ENCODE measurements at places on chromosomes 1 and 21.

- ATAC-seq: no peak
Measured at GRCh38 chr1:61638911-61639605, 85.9 kb downstream of the TM2D1 start.

GRCh38 chr1:91680556-91681155 is 180.0 kb downstream of the CDC7 start:
- no peak for ATAC-seq

GRCh38 chr21:45542667-45543370 is 579 bp upstream of the SLC19A1 start:
- no peak for ATAC-seq

GRCh38 chr1:206796981-206797402 is 24.7 kb upstream of the IL10 start:
- ATAC-seq: peak; percentile 39

DNA sequence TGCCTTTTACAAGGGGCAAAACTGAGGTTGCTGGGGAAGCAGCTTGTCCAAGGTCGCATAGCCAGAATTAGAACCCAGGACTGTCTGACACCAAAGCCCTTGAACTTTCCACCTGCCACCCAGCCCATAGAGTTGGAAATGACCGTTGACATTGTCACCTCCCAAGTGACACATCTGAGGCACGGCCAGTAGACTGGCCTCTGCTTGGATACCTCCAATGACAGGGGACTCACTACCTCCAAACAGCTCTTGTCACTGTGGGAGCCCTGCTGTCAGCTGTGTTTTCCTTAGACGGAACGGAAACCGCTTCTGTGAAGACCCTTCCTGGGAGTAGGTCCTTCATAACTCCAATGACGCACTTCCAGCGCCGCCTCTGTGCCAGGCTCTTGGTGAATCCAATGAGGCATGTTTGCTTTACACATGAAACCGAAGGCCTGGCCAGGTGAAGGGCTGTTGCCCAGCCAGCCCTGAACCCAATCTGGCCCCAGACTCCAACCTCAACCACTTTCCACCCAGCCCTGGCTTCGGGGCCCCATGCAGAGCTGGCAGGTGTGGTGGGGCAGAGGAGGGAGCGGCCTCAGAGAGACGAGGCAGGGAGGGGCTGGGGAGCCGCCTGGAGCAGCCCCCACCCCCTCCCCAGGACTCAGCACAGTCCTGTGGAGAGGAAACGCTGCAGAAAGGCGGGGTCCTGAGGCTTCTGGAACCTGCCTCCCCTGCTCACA is 109.2 kb upstream of the IFFO2 start:
- ATAC-seq: no peak

- ATAC-seq: no peak
Measured at GRCh38 chr1:65469126-65469888, 48.8 kb downstream of the LEPR start.

GRCh38 chr1:205312866-205313562 is 8.5 kb downstream of the NUAK2 start:
- no peak for ATAC-seq

DNA sequence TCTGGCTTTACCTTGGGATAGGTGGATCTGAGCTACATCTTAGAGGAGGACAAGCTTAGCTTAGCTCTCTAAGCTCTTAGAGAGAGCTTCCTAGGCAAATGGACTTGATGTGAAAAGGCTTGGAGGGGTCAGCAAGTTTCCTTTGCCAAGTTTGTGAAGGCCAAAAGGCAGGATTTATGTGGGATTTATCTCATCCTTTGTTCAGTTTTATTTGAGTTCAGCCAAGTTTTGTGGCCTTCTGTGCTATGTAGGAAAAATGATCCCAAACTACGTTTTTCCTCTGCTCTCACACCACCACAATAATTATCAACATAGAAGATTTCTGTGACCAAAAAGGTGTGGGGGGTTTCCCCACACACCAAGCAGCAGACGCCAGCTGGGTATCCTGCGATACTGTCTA is 26.0 kb upstream of the RNF11 start:
- ATAC-seq: no peak

GRCh38 chr1:85411567-85412305 is 53.2 kb downstream of the DDAH1 start:
- ATAC-seq: no peak

DNA sequence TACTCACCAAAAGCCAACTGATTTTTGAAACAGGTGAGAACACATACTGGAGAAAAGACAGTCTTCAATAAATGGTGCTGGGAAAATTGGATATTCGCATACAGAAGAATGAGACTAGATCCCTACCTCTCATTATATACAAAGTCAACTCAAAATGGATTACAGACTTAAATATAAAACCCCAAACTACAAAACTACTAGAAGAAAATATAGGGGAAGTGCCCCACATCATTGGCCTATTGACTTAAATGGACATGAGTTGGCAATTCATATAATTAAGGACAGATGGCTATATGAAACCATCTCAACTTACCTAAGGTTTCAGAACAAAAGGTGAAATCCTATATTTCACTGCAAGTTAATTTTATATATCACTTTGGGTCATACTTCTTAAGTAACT is 60.1 kb downstream of the C4BPA start:
- no peak for ATAC-seq

DNA sequence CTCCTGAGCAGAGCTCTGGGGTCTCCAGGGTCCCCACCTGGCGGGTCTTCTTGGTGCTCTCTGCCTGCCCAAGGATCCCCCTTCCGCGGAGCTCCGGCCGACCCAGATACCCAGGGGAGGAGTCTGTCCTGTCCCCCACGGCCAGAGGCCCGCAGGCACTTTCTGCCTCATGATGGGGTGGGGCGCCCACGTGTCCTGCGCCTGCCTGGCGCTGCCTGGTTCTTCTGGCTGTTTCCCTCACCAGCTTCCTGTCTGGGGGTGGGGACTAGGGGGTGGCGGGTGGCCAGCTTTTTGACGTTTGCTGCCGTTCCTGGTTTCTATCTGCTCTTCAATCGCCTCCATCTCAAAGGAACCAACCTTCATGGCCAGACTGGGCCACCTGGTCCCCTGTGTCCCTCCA is 313.3 kb upstream of the VAMP3 start:
- ATAC-seq: no peak

GRCh38 chr1:7420098-7420445 is 351.0 kb upstream of the VAMP3 start:
- no peak for ATAC-seq

GRCh38 chr1:111789142-111789541 is 33.4 kb downstream of the DDX20 start:
- ATAC-seq: peak; percentile 41

- ATAC-seq: no peak
Measured at GRCh38 chr1:180287988-180288705, 58.1 kb downstream of the LHX4 start.

DNA sequence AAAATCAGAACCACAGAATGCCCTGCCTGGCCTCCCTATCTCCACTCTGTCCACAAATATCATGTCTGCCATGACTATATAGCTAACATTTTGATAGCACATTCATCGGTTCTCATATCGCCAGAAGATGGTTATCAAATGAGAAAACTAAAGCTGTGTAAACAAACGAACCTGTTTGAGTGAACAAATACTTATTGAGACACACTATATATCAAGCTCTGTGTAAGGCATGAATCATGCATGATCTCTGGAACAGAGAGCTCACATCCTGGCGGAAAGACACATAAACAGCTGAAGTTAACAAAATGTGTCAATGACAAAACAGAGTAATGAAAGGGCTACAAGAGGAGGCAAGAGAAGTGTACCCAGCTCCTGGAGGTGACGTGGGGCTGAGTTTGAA is 13.1 kb downstream of the KCND3 start:
- ATAC-seq: no peak

DNA sequence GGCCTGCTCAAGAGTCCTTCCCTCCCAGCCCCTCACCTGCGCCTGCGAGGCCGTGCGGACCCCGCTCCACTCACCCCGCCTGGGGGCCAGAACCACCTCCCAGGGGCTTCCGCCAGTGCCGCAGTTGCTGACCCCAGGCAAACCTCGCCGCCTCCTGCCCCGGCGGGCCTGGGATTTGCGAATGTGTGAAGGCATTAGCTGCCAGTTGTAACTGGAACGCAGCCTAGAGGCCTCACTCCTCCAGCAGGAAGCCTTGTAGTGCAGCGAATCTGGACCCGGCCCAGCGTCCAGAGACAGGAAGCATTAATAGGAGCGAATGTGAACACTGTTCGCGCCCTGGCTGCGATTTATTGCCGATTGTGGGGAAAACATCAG is 140.9 kb upstream of the ARHGEF16 start:
- peak; percentile 80 for ATAC-seq

- no peak for ATAC-seq
Measured at GRCh38 chr1:187477103-187477502, 648.4 kb downstream of the PLA2G4A start.

DNA sequence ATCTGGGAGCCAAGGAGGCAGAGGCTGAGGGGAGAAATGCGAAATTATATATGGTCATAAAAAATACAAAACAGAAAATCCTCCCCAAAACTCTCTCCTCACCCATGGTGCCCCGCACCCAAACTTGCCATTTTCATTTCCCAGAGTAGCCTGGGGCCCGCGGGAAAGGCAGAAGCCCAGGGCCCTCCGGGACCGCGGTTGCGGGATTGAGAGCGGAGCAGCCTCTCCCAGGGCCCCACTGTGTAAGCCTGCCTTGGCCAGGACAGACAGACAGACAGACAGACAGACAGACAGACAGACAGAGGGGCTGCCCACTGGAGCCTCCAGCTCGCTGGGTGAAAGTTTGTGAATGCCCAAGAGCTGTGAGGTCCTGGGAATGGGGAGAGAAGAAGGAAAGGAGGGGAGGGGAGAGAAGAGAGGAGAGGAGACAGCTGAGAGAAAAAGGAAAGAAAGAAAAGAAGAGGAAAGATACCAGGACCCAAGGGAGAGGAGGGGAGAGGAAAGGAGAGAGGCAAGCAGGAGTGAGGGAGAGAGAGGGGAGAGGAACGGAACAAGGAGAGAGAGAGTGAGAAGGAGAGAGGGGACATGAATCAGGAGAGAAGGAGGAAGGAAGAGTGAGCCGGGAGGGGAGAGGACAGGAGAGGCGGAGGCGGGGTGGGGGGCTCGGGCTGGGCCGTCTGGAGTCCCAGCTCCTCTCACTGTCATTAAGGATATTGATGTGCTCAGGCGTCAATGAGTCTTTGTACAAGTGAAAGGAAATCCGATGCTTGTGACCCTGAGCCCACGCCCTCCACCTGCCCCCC is 69.3 kb upstream of the CASZ1 start:
- no peak for ATAC-seq

- no peak for ATAC-seq
Measured at GRCh38 chr1:76959556-76959955, 92.3 kb downstream of the ST6GALNAC5 start.

DNA sequence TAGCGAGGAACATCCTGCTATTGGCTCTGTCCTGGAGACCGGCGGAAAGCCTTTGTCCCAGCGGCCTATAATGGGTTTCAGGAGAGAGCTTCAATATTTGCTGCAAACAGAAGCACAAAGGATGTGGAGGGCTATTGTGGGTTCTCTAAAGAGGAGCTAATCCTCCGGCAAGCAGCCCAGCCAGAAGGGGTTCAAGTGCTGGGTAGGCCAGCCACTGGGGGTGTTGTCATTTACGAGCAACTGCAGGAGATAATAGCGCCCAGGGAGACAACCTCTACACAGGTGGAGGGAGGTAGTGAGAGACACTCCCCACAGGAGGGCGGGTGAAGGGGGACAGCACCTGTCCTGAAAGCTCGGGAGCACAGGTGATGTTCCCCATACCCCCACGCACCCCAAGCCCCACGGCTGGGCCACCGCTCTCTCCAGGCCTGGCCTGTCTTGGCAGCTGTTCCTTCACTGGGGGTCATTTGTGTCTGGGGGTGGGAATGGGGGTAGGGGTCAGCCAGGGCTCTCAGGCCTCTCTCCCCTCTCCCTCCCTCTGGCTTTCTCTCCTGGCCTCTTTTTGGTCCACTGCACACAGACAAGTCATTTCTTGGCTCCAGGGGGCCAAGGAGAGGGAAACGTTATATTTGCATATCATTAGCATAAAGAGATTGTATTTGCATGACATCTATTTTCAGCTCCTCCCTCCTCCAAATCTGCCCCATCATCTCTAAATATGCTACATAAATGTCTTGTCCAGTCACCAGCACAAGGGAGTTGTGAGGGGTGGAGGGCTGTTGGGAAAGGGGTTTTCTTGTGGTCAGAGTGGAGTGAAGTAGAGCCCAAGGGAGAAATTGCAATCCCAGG is 22.0 kb upstream of the SLC26A9 start:
- no peak for ATAC-seq

- ATAC-seq: no peak
Measured at GRCh38 chr1:5830771-5831599, 161.2 kb downstream of the NPHP4 start.

GRCh38 chr1:21355956-21356355 is 65.7 kb upstream of the ECE1 start:
- no peak for ATAC-seq

- peak; percentile 26 for ATAC-seq
Measured at GRCh38 chr1:223363057-223363855, 720 bp downstream of the SUSD4 start.

DNA sequence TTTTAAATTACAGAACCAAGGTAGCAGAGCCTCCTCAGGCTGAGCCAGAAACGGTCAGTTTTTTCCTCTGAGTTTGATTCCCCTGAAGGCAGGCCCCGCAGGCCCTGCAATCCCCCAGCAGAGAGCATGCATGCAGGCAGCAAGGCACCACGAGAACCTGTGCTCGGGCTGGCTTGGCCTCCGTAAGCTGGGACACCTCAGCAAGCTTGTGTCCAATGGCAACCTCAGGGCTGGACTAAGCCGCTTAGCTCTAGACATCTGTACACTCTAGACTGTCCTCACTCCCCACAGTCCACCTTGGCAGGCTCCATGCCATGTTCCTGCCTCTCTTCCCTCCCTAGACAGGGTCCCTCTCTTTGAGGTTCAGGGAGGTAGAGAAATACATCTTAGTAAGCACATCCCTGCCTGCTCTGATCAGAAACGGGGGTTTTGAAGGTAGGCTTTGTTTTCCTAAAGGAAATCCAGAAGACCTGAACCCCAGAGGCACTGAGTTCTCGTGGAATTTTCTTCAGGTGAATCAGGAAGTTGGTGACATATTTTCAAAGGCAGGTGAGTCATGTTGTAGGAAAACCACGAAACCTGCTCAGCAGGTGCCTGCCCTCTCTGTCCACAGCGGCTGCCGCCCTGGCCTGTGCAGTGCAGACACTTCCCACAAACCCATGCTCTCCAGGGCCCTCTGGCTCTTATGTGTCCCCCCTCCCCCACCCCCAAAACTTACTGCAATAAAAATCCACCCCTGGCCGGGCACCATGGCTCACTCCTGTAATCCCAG is 7.0 kb downstream of the TMEM63A start:
- ATAC-seq: no peak

Data from gastroesophageal sphincter (tissue), 4 donors.